Foreskin keratinocyte (primary cell): ENCODE measurements at places on chromosomes 3 and 15.

- no peak for DNase-seq
Observed at GRCh38 chr3:122322095-122323075, 2.7 kb upstream of the CSTA start.

DNA sequence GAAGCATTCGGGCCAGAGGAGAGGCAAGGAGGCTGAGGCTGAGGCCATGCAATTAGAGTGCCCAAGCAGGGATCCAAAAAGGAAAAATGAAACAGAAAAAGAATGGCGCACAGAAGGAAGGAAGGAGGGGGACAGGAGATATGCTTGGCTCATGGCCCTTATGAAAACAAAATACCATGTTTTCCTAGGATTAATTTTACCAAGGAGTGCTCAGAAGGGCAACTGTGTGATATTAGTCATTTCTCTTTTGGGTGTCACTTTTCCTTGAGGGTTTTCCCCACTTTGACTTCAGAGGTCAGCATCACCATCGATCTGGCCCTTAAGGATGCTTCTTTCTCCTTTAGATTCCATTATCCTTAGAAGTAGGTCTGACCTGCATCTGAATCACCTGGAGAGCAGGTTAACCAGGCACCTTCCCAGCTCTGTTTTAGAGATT, 1.4 kb downstream of the PARP14 start:
- DNase-seq: no peak

DNA sequence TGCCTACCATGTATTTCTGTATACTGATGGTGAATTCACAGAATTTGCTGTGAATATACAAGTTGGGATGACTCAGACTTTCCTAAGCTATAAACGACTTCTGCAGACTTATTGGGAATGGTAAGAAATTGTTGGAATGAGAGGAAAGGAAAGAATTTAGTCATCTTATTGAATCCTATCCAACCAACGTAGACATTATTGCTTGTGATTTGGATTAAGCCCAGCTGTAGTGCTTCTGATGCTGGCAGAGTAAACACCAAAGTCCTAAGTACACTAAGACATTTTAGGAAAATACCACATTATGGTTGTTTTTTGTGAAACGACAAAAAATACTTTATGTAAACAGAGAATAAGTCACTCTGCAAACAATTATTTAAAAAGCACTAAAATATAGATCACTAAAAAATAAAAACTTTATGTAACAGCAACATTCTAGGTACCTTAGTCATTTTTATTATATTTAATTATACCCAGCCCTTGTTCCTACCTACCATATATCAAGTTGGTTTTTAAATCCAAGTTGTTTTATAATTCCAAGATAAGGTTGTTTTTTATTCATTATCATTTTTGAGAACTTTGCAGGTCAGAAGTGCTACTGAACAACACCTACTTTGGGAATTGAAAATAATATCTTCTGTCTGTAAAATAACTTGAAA, 99.2 kb upstream of the MLF1 start:
- DNase-seq: peak; percentile 12

GRCh38 chr3:71103430-71103921, 480.1 kb downstream of the FOXP1 start:
- no peak for DNase-seq

DNA sequence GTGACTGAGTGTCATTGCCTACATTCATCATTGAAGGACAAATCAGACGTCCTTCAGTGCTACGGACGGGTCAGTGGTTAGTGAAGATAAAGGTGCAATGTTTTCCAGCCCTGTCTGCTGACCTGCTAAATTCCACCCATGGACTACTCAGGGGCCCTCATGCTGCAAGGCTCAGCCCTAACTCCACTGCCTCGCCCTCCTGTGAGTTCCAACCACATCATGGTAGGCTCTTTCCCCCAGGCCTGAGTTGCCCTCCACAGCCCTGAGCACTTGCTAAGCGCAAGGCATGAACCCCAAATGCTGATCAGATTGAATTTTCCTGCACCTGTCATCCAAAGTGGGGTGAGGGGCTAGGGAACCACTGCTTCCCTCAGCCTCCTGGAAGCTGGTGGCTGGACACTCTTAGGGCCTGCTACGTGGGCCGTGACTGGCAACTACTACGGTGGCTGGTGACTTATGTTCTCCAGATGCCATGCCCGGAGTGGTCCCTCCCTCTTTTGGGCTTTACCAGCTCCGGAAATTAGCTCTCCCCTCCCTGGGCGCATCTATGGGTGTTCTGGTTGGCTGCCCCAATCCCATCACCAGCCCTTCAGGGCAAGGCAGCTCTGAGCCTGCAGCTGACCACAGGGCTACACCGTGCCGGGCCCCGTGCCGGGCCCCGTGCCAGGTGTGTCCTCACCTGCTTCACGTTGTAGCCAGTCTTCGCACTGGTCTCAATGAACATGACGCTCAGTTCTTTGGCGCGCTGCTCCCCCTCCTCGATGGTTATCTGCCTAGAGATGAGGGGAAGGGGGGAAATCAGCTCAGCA, 32.1 kb downstream of the SRPRB start:
- DNase-seq: no peak
